ENCODE measurements at places on chromosomes 16 and 17. TPM values are rescaled to one million over a fixed set of nuclear protein-coding genes. Genes with fewer than 3 reads are reported as not detected.

C16orf89 gene
- total RNA-seq: 5.2 TPM

GRCh38 chr16:48561960-48562393, 48.0 kb downstream of the N4BP1 start:
- H3K27me3 ChIP-seq: no peaks in the 10 kb centered on the region
- no peak overlapping the region for H3K4me3 ChIP-seq
- DNase-seq: peak; percentile 45
- no peak overlapping the region for H3K27ac ChIP-seq
- no peaks in the 10 kb centered on the region for H3K36me3 ChIP-seq
- H3K4me1 ChIP-seq: peaks cover 17% of the 10 kb centered on the region

SLC9A5 gene
- total RNA-seq: 0.28 TPM

DNA sequence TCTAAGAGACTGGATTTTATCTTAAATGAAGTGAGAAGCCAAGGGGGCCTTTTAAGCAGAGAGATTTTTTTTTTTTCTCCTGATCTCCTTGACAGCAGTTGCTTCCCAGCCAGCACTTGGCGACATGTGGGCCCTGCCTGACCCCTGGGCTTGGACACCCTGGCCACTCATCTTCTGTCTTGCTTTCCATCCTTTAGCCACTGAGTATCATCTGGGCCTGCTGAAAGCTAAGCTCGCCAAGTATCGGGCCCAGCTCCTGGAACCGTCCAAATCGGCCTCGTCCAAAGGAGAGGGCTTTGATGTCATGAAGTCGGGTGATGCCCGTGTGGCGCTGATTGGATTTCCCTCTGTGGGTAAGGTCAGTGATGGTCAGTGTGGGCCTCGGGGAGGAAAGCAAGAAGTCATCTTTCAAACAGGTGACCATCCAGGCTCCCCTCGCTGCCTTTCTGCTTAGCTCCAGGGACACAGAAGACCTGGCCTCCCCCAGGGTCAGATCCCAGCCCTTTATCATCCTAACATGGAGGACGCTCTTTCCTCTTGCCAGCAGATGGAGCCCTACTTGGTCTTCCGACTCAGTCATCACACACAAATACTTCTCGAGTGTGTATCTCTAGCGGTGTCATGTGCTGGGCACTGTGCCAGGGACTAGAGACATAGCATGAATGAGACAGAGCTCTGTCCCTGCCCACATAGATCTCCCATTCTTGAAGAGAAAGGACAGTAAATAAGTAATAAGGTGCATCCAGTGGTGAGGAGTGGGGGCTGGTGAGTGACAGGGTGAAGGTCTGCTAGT, 6.1 kb downstream of the DRG2 start:
- H3K4me1 ChIP-seq: peaks cover 6% of the 10 kb centered on the region
- no peak overlapping the region for H3K27ac ChIP-seq
- peaks cover 46% of the 10 kb centered on the region for H3K36me3 ChIP-seq
- peak; percentile 86 for DNase-seq
- no peaks in the 10 kb centered on the region for H3K27me3 ChIP-seq
- H3K4me3 ChIP-seq: no peak overlapping the region

- no peaks in the 10 kb centered on the region for H3K27me3 ChIP-seq
- H3K36me3 ChIP-seq: no peaks in the 10 kb centered on the region
- no peak overlapping the region for H3K27ac ChIP-seq
- H3K4me3 ChIP-seq: peak overlapping the region; percentile 60
- peak; percentile 74 for DNase-seq
- H3K4me1 ChIP-seq: peaks cover 50% of the 10 kb centered on the region
These were observed 119.1 kb upstream of the SMURF2 start for GRCh38 chr17:64781014-64781756.

ZSCAN10 gene
- not detected for total RNA-seq

GRCh38 chr16:64304396-64304795, 817.5 kb downstream of the CDH11 start:
- H3K4me3 ChIP-seq: no peak overlapping the region

All from adrenal gland (tissue), 19 donors.